Activated T-helper 1 cell treated with anti-CD3 and anti-CD28 coated beads, Interleukin-12 subunit alpha, Interleukin-12 subunit beta, Interleukin-2, Interleukin-4 antibody, amounts not matched to agents 30 ng/mL and 10 ng/mL and 1 ng/mL, durations not matched to agents 14 hours and 24 hours and 36 hours (primary cell): ENCODE measurements at places on chromosomes 11 and 22. TPM values are rescaled to one million over a fixed set of nuclear protein-coding genes. Genes with fewer than 3 reads are reported as not detected.

Gene SAC3D1
- 17.4 and 17.7 TPM in 2 replicates for total RNA-seq

Gene GLB1L3
- total RNA-seq = 14.6 and 16.1 TPM in 2 replicates

Gene SCUBE2
- not detected in 2 replicates for total RNA-seq

Gene NXPE1
- not detected in 2 replicates for total RNA-seq

Gene CRKL
- 78.2 and 79.2 TPM in 2 replicates for total RNA-seq

Gene FGF4
- total RNA-seq = not detected in 2 replicates

Gene DUSP8
- total RNA-seq = 2.3 and 2.4 TPM in 2 replicates

Gene LRRC10B
- total RNA-seq = not detected in 2 replicates

Gene PRR5L
- total RNA-seq = 56.6 and 64.0 TPM in 2 replicates

Gene OR10V1
- not detected in 2 replicates for total RNA-seq

Gene POU2F3
- 0.36 TPM in 1 of 2 replicates, not detected in the other for total RNA-seq

- DNase-seq = no peak
These were observed at the start of gene MAPK8IP2 for GRCh38 chr22:50600538-50600937. Gene MAPK8IP2, plus strand, starts transcription at chr22:50600793. Its CDS starts 26 bp downstream, at chr22:50600819.

DNA sequence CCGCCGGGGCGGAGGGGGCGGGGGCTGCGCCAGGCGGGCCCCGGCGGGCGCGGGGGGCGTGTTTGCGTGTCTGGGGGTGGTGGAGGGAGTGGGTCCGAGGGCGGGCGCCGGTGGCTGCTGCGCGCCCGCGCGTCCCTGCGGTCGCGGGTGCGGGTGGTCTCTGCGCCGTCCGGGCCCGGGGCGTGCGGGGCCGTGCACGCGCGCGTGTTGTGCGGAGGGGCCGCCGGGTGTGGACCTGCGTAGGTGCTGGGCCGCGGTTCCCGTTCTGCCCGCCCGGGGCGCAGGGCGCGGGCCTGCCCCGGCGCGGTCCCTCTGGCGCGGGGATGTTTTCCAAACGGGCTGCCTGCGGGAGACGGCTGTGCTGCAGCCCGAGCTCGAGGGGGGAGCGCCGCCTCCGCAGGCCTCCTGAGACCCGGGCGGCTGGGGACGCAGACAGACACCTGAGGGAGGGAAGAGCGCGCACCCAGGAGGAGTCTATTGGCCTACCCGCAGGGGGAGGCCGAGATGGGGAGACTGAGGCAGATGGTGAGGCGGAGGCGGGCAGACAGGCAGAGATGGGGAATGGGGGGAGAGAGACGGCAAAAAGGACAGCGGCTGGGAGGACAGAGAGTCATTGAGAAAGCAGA, 442 bp downstream of the PELI3 start:
- DNase-seq = no peak

DNA sequence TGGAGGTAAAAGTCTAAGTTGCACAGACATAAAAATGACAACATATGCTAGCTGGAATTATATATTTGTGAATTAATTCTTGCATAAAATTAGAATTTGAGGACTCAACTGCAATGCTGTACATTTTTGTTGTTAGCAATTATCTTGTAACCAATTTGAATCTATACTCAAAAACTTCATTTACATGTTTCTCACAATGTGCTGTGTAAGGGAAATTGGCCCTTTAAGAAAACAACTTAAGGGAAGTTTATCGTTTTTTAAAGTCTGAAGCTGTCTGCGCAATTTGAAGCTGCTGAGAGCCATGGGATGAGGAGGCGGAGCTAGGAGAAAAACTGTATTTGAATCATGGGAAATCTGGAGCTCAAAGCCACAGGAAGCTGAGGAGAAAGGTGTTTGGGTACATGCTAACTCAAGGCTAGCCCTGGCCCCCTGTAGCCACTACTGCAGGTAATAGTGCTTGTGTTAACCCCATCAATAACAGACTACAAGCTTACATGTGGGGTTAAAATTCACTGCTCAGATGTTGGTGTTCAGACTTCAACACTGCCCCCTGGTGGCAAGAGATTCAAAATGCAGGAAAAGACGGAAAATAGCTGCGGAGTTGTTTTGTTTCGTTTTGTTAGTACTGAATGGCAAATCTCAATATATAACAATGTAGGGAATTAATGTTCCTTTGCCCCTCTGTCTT, 126.1 kb downstream of the BRD1 start:
- no peak for DNase-seq

DNA sequence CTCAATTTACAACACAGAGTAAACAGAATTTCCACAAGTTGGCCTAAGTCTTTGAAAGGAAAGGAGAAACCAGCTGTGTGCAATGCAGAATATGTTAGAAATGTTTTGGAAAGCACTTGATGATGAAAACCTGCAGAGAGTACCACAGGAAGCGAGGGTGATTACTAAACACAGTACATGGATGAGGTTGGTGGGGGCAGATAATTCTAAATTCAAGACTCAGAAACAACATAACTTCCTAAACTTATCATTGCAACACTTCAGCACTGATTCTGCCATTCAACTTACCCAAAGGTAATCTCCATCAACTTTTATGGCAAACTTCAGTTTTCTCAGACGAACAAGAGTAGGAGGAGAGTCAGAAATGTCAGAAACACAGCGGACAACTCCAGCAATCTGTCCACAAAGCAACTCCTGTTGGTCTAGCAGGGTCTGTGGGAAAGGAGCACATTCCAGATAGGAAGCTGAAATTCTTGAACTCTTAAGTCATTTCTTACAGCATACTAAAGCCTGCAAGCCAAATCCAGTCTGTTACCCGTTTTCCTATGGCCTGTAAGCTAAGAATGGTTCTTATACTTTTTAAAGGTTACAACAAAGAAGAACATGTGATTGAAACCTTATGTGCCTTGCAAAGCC, 6.8 kb downstream of the HPS4 start:
- no peak for DNase-seq

- DNase-seq = peak; percentile 73
These were observed 45.7 kb upstream of the TSPAN18 start for GRCh38 chr11:44680982-44681597.

- DNase-seq = no peak
These were observed 59.0 kb downstream of the CEP57 start for GRCh38 chr11:95849087-95849825.

- DNase-seq = no peak
These were observed 846.8 kb downstream of the BRD1 start for GRCh38 chr22:48980918-48981317.

- DNase-seq = no peak
These were observed 34.4 kb downstream of the IGF2 start for GRCh38 chr11:2104524-2105440.

- DNase-seq = no peak
These were observed 4.7 kb upstream of the PELI3 start for GRCh38 chr11:66462010-66462409.

DNA sequence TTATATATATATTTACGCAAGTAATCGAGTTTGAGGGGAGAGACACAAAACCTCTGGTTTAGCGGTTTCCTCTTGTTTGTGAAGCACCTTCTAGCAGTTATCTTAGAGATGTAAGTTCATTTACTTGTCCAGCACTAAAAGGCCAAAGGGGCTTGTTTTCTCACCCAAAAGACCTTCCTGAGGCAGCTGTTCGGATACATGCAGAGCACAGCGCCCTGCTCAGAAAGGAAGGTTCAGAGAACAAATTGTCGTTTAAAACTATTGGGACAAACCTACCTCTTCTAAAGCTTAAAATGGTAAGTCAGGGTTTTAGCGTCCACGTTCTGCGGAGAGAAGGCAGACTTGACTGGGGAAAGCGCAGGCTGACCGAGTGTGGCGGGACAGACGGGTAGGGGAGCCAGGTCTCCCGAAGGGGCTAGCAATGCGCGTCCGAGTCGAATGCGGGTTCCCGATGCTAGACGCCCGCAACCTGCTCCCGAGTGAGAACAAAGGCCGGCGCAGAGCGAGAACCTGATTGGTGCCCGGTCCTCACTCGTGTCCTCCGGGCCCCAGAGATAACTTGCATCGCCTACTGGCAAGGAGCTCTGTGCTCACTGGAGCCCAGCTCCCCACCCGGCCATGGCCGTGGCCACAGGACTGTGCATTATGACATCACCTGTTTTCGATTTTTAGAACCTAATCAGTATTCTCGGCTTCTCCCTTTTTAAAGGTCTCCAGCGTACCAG, 1.0 kb upstream of the SESN3 start:
- DNase-seq = peak; percentile 48

GRCh38 chr11:123478352-123478987, 48.4 kb downstream of the GRAMD1B start:
- peak; percentile 9 for DNase-seq

DNA sequence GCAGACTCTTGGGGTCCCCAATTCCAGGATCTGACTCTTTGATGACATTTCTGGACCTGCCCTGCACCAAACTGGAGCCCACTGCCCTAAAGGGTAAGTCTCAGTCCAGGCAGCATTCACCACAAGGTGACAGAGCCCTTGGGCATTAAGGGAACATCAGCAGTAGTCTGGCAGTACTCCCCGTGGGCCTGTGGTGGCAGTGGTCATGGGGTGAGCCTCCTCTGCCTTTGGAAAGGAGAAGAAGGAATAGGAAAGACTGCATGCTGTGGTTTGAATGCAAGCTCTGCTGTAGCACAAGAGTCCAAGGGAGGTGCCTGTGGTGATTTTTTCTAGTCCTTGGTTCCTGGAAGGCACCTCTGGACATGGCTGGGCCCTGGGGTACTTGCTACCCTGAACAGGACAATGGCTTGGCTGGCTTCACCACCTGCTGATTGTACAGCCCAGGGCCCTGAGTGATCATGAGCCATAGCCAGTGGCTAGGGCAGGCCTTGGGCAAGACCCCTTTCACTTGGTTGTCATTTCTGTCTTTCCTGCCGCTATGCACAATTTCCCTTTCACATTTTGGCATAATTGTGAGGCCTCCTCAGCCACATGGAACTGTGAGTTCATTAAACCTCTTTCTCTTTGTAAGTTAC, 160.7 kb upstream of the GRIA4 start:
- no peak for DNase-seq

- DNase-seq = no peak
These were observed 93.2 kb upstream of the APOA1 start for GRCh38 chr11:116930586-116930985.

- no peak for DNase-seq
These were observed 82.9 kb upstream of the TBCEL start for GRCh38 chr11:120941000-120941399.

GRCh38 chr11:117387992-117388755, 60.5 kb downstream of the CEP164 start:
- no peak for DNase-seq

DNA sequence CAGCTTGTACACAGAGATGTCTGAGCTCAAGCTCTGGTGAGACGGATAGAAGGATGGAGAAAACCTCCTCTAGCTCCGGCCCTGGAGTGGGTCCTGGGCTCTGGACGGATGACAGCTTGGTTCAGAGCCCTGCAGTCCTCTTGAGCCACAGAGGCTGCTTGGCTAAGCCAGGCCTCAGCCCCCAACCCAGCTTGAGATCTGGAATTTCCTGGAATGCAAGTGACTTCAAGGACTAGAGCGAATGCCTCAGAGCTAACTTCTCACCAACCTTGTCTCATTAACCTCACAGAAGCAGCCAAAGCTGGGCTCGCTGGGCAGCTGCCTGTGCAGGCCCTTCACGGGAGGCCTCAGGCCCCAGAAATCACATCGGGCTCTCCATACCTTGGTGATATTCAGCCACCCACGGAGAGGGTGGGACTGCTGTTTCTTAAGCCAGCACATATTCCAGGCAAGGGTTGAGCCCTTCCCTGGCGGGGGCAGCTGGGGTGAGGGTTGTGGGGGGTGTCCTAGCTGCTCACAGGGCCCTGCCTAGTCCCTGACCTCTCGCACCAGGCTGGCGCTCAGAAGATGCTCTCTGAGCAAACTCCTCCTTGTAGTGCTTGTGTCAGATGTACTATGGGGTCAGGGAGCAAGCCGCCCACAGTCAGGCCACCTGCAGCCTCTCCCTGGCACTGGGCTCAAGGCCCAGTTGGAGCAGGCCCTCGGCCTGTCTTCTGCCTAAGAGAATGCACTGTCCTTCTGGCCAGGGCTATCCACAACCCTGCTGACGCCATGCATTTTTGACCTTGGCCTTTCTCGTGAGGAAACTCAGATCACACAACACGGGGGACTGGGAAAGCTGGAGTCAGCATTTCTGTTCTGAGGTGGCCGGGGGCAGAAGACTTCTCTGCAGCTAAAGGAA, 73.6 kb upstream of the TTLL12 start:
- no peak for DNase-seq

GRCh38 chr22:36327922-36328551, 59.7 kb downstream of the MYH9 start:
- DNase-seq = no peak

DNA sequence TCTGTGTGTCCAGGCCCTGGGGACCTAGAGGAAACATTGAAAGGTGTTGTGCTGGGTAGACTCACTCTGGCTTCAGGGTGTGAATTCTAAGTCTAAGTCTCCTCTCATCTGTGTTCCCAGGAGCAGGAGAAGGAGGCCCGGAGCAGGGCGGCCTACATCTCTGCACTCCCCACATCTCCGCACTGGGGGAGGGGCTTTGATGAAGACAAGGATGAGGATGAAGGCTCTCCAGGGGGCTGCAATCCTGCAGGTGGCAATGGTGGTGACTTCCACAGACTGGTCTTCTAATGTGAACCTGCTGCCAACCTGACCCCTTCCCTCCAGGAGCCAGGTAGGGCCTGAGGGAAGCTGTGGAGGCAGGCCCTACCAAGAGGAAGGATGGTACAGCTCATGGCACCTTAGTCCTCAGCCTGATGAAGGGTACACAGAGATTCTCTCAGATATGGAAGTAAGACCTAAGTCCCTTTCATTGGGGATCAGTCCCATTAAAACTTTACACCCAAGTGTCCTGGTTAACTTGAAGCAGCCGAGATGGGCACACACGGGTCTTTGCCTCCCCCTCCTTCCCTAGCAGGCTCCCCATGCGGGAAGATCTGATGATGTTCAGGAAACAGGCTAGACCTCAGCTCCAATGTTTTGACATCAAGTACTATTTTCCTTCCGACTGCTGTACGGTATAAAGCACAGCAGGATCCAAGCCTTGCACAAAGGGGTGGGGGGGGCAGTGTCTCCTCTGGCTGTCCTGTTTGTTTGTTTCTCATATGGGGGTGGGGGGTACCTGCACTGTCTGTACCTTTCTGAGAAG, 25.0 kb downstream of the USP35 start:
- no peak for DNase-seq

DNA sequence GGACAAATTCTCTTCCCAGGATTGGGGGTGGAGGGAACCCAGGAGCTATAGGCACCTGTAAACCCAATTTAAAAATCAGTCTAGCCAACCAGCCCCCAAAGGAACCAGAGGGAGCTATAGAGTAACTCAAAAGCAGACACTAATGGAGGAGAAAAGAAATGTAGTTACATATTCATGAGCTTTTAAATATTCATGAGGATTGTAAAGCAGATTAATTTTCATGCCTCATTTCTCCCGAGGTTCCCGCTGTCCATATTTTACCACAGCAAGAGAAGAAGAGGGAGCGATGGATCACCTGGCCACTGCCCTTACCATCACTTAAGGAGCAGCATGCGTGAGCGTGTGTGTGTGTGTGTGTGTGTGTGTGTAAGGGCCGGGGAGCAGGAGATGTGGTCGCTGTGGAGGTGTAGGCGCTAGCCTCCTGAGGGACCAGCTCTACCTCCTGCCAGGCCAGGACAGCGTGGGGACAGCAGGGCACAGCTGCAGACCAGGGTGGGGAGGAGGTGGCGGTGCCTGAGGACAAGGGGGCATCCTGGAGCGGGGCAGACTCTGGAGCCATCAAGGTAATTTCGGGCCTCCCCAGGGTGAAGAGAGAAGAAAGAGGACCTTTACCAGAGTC, 100.7 kb upstream of the THY1 start:
- DNase-seq = no peak
